NCI-H1417 (cell line): ENCODE measurements at places on chromosomes 6 and 20.
A peak's percentile ranks its signal among the peaks of the same experiment; 100 is the strongest.

DNA sequence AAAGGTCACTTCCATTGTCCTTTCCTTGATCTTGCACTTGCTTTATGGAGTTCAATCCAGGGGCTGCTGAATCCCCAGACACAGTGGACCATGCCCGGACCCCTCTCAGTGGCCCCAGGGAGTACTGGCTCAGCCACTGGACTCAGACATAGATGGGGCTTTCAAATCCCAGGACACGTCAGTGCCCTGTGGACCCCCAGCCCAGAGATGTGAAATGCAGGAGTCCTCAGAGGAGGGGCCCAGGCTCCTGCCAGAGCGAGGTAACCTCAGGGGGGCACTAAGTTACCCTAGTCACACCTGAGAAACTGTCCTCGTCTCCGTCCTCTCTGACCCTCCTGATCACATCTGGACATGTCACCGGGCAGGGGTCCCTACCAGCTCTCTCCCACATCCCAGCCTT lies 18.7 kb upstream of the APMAP start:
- DNase-seq, result no peak

- DNase-seq, result no peak
These were observed 21.1 kb downstream of the STX11 start for GRCh38 chr6:144171406-144171805.

GRCh38 chr6:96391776-96392360 lies 129.7 kb upstream of the UFL1 start:
- DNase-seq, result peak; percentile 96

GRCh38 chr6:105186576-105186975 lies 6.8 kb upstream of the POPDC3 start:
- DNase-seq, result no peak

DNA sequence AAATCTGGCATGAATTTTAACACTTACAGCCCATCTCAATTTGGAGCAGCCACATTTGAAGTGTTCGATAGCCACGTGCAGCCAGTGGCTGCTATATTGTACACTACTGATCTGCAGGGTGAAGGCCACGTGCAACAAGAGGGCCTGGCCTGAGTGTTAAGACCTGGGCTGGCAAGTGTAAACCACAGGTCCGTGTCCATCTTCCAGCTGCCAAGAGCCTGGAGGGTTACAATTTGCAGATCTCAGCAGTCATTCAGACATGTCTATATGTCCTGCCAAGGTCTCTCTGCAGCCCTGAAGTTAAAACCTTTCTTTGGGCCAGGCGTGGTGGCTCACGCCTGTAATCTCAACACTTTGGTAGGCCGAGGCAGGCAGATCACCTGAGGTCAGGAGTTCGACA lies 14.1 kb downstream of the SGK2 start:
- no peak for DNase-seq

GRCh38 chr6:138659998-138660397 lies 113.6 kb upstream of the CCDC28A start:
- no peak for DNase-seq

- DNase-seq, result no peak
These were observed 29.4 kb downstream of the GLO1 start for GRCh38 chr6:38673397-38674165.

- DNase-seq, result no peak
These were observed 6.8 kb upstream of the BTN1A1 start for GRCh38 chr6:26493258-26493657.

DNA sequence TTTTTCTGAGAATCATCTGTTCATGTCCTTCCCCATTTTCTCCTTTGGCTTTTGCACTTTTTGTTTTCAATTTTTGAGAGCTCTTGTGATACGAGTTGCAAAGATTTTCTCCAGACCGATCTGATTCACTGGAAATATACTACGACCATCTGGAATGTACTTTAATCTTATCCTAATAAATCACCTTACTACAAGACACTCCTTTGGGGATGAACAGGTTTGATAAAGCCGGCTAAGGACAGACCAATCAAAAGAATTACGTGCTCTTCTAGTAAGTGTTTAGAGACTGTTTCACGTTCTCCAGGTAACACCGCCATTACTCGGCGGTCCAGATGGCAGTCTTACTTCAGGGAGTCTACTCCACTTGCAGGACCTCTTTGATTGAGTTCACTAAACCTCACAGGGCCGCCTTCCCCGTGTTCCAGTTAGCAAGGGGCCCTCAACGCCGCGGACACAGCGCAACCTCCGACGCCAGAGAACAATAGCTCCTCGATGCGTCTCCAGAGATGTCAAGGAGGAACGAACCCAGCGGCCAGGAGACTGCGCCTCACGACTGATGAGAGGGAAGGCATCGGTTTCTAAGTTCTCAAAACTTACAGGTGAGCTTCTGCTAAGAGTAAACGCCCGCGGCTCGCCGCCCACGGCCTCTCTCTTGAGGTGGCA lies 920 bp upstream of the WTAP start:
- peak; percentile 98 for DNase-seq

GRCh38 chr6:92828788-92829187 lies 590.6 kb downstream of the EPHA7 start:
- no peak for DNase-seq

DNA sequence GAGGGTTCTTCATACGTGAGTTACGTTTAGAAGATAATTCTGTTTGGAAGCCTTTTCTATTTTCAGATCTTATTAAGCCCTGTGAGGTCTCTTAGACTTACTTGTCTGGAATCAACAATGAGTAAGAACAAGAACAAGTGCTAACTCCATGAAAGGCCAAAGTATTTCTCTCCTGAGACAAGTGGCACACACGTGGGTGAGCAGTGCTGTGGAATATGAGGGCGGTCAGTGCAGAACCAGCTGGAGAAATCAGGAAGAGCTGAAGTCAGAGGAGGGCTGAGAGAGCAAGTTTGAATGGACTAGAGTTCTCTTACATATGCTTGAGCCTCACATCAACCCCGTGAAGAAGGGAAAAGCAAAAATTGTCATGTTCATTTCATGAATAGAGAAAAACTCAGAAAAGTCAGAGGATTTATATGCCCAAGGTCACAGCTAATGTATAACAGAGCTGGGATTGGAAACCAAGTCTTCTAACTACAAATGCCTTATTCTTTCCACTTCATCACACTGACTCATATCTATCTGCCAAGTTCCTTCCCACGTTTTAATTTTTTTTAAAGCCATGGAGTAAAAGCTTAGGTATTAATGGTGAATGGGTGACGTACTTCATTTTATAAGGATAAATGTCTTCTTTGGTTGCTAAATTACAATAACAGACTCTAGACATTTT lies 201.3 kb upstream of the DTNBP1 start:
- DNase-seq, result no peak

DNA sequence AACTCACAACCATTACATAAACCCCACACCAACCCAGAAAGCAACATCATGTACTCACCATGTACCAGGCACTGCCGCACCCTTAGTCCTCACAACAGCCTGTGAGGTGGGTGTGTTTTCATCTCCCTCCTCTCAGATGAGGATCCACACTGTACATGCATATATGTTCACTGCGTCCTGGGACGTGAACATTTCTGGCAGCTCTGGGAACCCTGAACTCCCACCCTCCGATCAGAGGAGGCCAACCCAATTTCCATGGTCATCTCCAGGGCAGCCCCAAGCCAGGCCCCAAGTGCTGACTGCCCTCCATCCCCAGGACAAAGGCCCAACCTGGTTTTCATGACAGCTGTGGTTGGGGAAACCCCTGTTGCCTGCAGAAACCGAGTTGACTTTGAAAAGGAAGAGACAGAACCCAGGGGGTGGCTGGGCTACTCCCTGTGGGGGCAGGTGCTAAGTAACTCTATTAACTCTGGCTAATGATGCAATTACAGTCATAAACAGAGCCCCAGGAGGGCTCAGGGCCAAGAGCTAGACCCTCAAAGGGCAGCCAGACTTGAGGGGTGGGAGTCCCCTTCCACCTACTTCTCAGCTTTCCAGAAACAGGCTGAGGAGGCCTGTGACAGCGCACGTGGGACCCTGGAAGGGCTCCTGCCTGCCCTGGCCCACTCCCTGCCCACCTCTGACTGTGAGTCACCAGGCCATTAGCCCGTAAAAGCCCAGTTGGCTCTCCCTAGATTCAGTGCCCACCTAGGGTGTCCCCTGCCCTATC lies 2.6 kb downstream of the TFEB start:
- DNase-seq, result peak; percentile 74

GRCh38 chr6:115443825-115444478 lies 616.7 kb downstream of the FRK start:
- DNase-seq, result no peak
